AG04450 (cell line): ENCODE measurements at places on chromosomes 2 and 18. TPM values are rescaled to one million over a fixed set of nuclear protein-coding genes. Genes with fewer than 3 reads are reported as not detected.

CMPK2 gene
- polyA plus RNA-seq = not detected in 2 replicates

HOXD9 gene
- polyA plus RNA-seq = not detected in 2 replicates

SLC4A3 gene
- polyA plus RNA-seq = 3.3 and 5.2 TPM in 2 replicates

G6PC2 gene
- polyA plus RNA-seq = not detected in 2 replicates

DOK1 gene
- polyA plus RNA-seq = 16.8 and 24.4 TPM in 2 replicates

DSG1 gene
- not detected in 2 replicates for polyA plus RNA-seq

EFR3B gene
- polyA plus RNA-seq = 0.09 and 0.14 TPM in 2 replicates

BCL11A gene
- polyA plus RNA-seq = 1.1 and 1.4 TPM in 2 replicates

SPRED2 gene
- polyA plus RNA-seq = 18.6 and 21.2 TPM in 2 replicates

DNA sequence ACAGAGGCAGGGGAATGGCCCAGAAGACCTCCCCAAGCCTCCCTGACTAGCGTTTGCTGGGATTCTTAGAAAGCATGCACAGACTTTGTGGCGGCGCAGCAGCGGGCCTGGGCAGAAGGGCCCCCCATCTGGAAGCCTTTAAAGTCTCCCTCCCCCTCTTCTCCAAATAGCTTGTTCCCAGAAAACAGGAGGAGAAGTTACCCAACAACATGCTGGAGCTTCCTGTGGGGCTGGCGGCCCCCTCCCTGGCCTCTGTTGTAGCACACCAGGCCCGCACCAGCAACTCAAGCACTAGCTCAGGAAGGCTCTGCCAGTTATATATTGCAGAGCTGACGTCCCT, 334.8 kb downstream of the DYSF start:
- no peak for DNase-seq

DNA sequence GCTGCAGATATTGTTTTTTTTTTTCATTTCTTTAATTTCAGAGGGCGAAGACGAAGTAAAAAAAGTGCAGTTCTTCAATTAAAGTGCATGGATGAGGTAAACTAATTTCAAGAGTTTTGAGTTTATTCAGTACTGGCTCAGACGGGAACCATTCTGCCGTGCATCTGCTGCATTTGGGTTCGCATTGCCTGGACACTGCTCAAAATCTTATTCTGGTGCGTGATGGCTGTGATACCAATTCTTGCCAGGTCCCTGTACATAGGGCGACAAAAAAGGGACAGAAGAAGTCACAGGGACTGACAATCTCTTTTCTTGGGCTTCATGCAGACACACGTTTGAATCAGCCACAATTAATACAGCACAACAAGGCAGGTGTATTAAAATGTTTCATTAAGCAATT, 146.2 kb downstream of the EPHA4 start:
- DNase-seq = no peak

GRCh38 chr2:15177103-15177502, 384.0 kb downstream of the NBAS start:
- DNase-seq = no peak

DNA sequence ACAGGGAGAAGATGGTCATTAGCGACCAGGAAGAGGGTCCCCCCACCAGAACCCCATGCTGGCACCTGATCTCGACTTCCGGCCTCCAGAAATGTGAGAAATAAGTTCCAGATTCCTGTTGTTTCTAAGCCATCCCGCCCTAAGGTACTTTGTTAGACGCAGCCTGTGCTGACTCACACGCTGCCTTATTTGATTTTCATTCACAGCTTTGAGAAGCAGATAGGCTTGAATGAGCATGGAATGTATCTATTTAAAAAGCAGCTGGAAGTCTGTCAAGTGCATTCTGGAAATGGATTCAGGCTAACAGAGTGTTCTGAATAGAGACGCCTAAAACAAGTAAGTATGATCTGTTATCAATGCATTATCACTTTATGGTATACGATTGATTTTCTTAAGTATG, 8.3 kb upstream of the IL1R2 start:
- no peak for DNase-seq

- no peak for DNase-seq
These were observed 196.0 kb upstream of the VRK2 start for GRCh38 chr2:57850415-57851130.

- no peak for DNase-seq
These were observed 8.8 kb downstream of the SIX2 start for GRCh38 chr2:45000341-45000901.

DNA sequence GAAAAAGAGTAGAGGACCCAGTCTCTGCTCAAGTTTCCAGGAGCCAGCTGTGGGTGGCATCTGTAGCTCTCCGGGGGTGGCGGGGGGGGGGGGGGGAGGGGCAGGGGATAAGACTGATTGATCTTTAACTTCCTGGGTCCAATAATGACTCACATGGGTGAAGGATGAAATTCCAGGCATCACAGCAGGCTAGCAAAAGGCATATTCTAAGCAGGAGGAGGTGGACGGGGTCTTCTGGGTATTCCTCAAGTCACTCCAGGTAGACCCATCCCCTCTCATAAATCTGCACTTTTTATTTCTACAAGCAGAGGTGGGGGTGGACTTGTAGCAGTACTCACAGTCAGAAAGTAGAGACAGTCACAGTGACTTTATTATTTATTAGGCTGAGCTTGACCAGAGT, 85.5 kb upstream of the TMEM247 start:
- DNase-seq = no peak

- DNase-seq = peak; percentile 24
These were observed 16.4 kb upstream of the CNRIP1 start for GRCh38 chr2:68336192-68336591.

- DNase-seq = no peak
These were observed 78.4 kb downstream of the CCDC93 start for GRCh38 chr2:117935456-117935855.

DNA sequence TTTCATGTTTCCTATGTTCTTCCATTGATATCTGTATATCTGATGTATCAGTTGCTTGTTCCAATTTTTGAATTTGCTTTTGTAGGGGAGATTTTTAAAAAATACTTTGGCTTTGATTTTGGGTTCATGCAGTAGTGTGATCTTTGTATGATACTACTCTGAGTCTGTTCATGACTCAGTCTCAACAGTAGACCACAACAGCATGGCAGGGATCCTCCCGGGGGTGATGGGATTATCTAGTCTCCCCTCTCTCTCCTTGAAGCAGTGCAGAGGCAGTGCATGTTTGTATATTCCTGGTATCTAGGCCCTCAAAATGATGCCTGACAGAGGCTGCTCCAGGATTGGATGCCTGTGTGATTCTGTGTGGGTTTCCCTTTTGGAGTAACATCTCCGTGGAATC, 55.3 kb downstream of the G6PC2 start:
- DNase-seq = no peak

- DNase-seq = no peak
These were observed 155.8 kb downstream of the CDH7 start for GRCh38 chr18:65906621-65907034.

DNA sequence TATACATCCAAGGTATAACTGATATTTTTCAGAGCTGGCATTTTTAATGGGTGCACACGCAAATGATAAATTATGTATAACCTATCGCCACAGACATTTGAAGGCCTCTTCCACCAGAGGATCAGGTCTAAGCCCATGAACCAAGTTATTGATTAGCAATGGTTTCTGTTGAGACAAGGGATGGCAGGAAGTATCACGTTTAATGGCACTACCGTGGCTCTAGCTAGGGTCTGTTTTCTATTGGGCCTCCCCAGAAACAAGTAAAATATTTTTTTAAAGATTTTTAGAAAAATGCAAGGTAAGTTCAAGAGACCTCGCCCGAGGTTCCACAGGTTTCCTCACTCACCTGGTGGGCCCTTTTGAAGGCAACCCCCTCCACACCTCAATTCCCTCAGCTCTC, 667 bp downstream of the GFPT1 start:
- no peak for DNase-seq

- DNase-seq = peak; percentile 70
These were observed 89.6 kb downstream of the ITGB1BP1 start for GRCh38 chr2:9333591-9334171.

- DNase-seq = no peak
These were observed 85.0 kb upstream of the DTNB start for GRCh38 chr2:25758348-25758747.

DNA sequence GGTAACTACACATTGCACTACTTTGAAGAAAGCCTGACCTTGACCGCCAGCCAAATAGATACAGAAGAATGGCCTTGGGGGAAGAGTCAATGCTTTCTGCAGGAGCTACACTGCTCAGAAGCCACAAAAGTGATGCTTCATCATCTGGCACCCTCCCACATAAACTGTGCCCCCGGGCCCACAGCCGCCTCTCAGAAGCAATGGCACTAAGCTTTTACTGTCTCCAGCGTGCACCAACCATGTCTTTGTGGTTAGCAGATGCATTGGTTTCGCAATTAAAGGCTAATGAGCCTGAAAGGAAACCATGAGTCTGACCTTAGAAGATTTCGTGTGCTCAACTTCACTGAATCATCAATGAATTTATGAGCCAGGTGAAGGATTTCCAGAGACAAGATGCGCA, 209.4 kb upstream of the TRIB2 start:
- DNase-seq = no peak
